ENCODE measurements at places on chromosomes 3 and 15. TPM values are rescaled to one million over a fixed set of nuclear protein-coding genes. Genes with fewer than 3 reads are reported as not detected.

Gene BCHE
- total RNA-seq: not detected

- no peaks in the 10 kb centered on the region for H3K36me3 ChIP-seq
- H3K27ac ChIP-seq: no peak overlapping the region
- DNase-seq: no peak
- H3K4me3 ChIP-seq: no peak overlapping the region
Measured at GRCh38 chr3:123687286-123687685, 102.4 kb upstream of the HACD2 start.

Gene ST6GAL1
- total RNA-seq: 98.1 TPM

GRCh38 chr15:91874171-91874570, 20.7 kb downstream of the SLCO3A1 start:
- peaks cover 4% of the 10 kb centered on the region for H3K36me3 ChIP-seq
- DNase-seq: no peak
- H3K27ac ChIP-seq: no peak overlapping the region
- no peaks in the 10 kb centered on the region for H3K27me3 ChIP-seq

DNA sequence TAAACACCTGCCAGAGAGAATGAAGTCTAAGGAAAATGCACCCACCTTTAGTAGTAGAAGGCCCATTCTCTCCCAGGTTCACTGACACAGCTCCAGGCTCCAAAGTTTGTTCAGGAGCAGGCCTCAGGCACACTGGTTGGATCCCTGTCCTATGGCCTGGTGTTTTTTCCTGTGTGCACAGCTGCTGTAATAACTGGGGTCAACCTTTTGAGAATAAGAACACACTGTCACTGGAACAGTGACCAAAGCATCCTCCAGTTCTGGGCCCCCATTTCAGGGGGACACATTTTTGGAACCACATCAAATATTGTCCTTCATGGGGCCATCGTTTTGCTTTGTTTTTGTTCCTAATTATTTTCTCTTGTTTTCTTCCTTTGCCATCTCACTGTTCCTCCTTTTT, 95.8 kb downstream of the ARNT2 start:
- DNase-seq: no peak
- H3K36me3 ChIP-seq: no peaks in the 10 kb centered on the region
- H3K4me1 ChIP-seq: no peaks in the 10 kb centered on the region
- H3K4me3 ChIP-seq: no peak overlapping the region
- H3K27me3 ChIP-seq: peaks cover 9% of the 10 kb centered on the region
- H3K27ac ChIP-seq: no peak overlapping the region

Gene SLC12A1
- not detected for total RNA-seq

Gene GOLGA8A
- 180 TPM for total RNA-seq

- peaks cover 21% of the 10 kb centered on the region for H3K36me3 ChIP-seq
- H3K4me1 ChIP-seq: peaks cover 65% of the 10 kb centered on the region
Measured at GRCh38 chr3:9398700-9399336, 1.4 kb downstream of the SETD5 start.

DNA sequence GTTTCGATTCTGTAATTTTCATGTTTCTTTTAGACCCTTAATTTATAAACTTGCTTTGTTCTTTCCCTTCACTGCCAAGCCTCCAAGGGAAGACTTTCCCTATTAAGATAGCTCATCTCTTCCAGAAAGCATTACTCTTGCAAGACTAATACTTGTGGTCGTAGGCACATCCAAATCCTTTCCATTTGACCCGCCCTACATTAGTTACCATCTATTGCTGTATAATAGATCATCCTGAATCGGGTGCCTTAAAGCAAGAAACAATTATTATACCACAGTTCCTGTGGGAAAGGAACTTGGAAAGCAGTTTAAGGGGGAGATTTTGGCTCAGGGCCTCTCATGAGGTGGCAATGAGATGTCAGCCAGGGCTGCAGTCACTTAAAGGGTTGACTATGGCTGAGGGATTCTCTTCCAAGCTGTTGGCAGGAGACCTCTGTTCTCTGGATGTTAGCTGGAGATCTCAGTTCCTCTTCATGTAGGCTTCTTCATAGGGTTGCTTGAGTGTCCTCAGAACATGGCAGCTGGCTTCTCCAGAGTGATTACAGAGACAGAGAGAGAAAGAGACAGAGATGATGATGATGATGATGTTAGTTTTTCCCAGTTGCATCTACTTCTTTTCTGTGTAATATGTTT, 570.4 kb upstream of the TGFBR2 start:
- H3K4me3 ChIP-seq: no peak overlapping the region
- peaks cover 16% of the 10 kb centered on the region for H3K27me3 ChIP-seq
- H3K27ac ChIP-seq: no peak overlapping the region
- no peaks in the 10 kb centered on the region for H3K36me3 ChIP-seq
- H3K4me1 ChIP-seq: peaks cover 8% of the 10 kb centered on the region

Gene PLCL2
- total RNA-seq: 22.9 TPM

DNA sequence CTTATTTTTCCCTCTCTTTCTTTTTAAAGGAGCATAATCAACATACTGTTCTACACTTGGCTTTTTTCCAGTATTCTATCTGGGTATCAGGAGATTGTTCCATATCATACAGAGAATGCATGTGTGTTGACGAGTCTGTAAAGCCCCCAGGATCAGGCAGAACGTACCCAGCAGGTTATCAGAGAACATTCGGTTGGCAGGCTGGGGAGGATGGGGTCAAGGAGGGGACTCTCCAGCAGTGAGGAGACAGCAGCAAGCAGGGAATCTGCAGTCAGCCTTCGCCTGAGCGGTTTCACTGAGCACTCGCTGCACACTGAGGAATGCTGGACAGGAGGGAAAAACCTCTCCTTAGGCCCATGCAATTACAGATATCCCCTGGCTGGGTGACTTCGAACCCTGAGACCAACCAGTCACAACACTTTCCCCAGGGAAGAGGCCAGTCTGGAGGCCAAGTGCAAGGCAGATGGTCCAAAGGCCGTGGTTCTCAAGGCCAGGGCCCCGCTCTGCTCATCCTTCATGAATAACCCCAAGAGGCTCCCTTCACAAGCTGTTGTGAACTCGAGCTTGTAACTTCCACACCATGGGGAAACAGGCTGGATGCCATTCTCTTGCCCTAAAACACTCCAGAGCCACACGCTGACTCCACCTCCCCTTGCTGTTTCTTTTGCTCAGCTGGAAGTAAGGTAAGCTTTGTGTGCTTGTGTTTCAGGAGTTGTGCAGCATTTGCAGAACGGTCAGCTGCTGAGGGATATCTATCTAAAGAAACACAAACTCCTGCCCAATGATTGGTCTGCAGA, 60.1 kb downstream of the PXYLP1 start:
- no peak overlapping the region for H3K27ac ChIP-seq
- H3K4me1 ChIP-seq: peaks cover 16% of the 10 kb centered on the region
- no peaks in the 10 kb centered on the region for H3K36me3 ChIP-seq
- no peak for DNase-seq
- no peak overlapping the region for H3K4me3 ChIP-seq

DNA sequence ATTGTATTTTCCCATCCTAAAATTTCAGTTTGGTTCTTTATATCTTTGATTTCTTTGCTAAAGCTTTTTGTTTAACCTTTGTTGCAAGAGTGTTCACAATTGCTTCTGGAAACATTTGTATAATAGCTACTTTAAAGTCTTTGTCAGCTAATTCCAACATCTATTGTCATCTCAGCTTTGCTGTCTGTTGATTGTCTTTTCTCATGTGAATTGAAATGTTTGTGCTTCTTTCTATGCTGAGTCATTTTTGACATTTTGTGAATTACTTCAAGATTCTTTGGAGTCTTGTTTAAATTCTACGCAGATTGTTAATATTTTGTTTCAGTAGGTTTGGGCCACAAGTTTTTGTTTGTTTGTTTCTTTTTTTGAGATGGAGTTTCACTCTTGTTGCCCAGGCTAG, 73.2 kb downstream of the SUCNR1 start:
- peaks cover 6% of the 10 kb centered on the region for H3K27me3 ChIP-seq
- H3K4me1 ChIP-seq: no peaks in the 10 kb centered on the region
- H3K27ac ChIP-seq: peak overlapping the region; percentile 7
- no peak for DNase-seq
- no peak overlapping the region for H3K4me3 ChIP-seq
- H3K36me3 ChIP-seq: no peaks in the 10 kb centered on the region

- no peaks in the 10 kb centered on the region for H3K4me1 ChIP-seq
- no peak overlapping the region for H3K27ac ChIP-seq
- H3K4me3 ChIP-seq: no peak overlapping the region
Measured at GRCh38 chr15:43484455-43484854, 8.5 kb downstream of the TP53BP1 start.

DNA sequence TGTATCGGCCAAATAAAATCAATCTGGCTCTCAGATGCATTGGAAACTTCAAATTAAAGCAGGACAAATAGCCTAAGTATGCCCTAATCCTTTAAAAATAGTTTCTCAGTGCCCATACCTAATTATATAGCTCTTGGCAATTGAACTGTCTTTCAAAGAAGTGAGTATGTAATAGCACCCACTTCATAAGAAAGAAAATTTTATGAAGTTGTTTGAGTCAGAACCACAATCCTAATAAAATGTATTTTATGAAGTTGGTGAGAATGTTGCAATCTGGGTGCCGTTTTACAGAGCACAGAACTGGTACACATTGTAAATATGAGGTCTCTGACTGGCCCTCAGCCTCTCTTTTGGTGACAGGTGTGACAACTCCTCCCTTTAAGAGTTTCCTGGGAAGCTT, 45.4 kb downstream of the EPHB1 start:
- peaks cover 2% of the 10 kb centered on the region for H3K36me3 ChIP-seq
- no peaks in the 10 kb centered on the region for H3K4me1 ChIP-seq
- H3K27ac ChIP-seq: no peak overlapping the region
- H3K27me3 ChIP-seq: no peaks in the 10 kb centered on the region
- H3K4me3 ChIP-seq: no peak overlapping the region

- H3K27me3 ChIP-seq: no peaks in the 10 kb centered on the region
- no peaks in the 10 kb centered on the region for H3K4me1 ChIP-seq
- H3K4me3 ChIP-seq: no peak overlapping the region
- H3K36me3 ChIP-seq: no peaks in the 10 kb centered on the region
- no peak overlapping the region for H3K27ac ChIP-seq
Measured at GRCh38 chr3:20405231-20405630, 219.2 kb upstream of the SGO1 start.

Gene FEZF2
- not detected for total RNA-seq

DNA sequence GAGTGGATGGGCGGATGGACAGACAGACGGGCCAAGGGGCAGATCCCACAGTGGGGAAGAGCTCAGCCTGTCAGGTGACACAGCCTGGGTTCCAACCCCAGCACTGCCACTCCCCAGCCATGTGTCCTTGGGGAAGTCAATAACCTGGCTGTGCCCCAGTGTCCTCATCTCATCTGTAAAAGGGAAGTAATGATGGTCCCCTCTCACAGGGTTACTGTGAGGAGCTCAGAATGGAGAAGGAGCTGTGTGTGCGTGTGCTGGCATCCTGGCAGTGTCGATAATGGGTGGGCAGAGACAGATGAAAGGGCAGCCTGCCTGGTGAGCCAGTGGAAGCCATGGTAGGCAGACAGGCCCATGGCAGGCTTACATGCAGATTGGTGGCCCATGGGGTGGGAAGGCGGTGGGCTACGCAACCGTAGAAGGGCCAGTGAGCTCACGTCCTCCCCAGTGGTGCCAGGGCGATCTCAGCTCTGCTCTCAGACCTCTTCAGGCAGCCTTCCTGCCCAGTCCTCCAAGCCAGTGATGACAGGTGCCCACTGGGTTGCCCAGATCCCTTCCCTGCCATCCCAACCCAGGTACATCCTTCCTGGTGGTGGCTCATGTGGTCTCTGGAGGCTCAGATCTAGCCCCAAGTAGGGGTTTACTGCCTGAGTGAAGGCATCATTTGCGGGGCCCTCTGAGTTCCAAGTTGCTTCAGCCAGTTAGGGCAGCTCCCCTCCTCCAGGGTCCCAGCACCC, 2.3 kb upstream of the DNAJB8 start:
- H3K4me1 ChIP-seq: peaks cover 9% of the 10 kb centered on the region
- H3K27me3 ChIP-seq: peaks cover 35% of the 10 kb centered on the region
- DNase-seq: no peak

Gene WDR6
- total RNA-seq: 145 TPM

DNA sequence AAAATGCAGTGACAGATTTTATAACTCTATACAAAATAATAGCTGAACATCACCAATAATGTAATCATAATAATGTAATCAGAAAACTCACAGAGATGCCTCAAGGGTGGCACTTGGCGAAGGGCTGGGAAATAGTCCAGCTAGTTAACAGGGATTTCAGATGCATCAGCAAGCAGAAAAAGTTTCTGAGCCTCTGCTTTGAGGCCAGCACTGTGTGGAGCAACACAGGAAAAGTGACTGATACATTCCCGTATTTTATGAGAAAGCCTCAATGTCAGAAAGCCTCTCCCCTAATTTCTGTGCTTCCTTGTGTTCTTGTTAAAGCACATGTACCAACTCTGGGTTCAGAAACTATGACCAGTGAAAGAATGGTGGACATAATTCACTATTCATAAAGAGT, 304.8 kb downstream of the VPS13C start:
- DNase-seq: no peak
- no peaks in the 10 kb centered on the region for H3K4me1 ChIP-seq
- peaks cover 14% of the 10 kb centered on the region for H3K27me3 ChIP-seq

Gene SPSB4
- not detected for total RNA-seq

Gene TMEM266
- not detected for total RNA-seq

DNA sequence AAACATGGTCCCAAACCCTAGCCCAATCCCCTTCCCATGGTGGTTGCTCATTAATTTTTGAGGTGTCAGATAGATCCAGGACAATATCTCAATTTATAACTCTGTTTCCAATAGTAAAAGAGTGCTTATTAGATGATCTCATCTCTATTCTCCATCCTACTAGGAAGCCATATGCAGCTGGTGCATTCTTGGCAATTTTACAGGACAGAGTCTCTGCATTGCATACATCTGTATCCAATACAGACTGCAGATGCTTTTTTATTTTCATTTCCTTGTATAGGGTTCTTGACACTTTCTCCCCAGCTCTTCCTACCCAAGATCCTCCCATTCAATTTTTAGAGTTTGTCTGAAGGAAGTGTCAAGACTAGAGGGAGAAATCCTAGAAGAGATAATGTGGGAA, 194.8 kb upstream of the DPH6 start:
- H3K27me3 ChIP-seq: peaks cover 8% of the 10 kb centered on the region
- no peak overlapping the region for H3K27ac ChIP-seq
- no peaks in the 10 kb centered on the region for H3K36me3 ChIP-seq
- H3K4me1 ChIP-seq: no peaks in the 10 kb centered on the region
- DNase-seq: no peak
- no peak overlapping the region for H3K4me3 ChIP-seq

GRCh38 chr3:17491601-17492000, 250.8 kb downstream of the TBC1D5 start:
- no peaks in the 10 kb centered on the region for H3K4me1 ChIP-seq
- H3K4me3 ChIP-seq: no peak overlapping the region
- no peaks in the 10 kb centered on the region for H3K27me3 ChIP-seq
- DNase-seq: no peak

GRCh38 chr3:156180077-156180476, 59.7 kb downstream of the KCNAB1 start:
- H3K36me3 ChIP-seq: no peaks in the 10 kb centered on the region
- no peak for DNase-seq
- H3K4me1 ChIP-seq: no peaks in the 10 kb centered on the region
- no peak overlapping the region for H3K4me3 ChIP-seq

All from activated T-cell treated with anti-CD3 and anti-CD28 coated beads, Interleukin-2, amount 50 U/mL, for 72 hours (primary cell).